ENCODE measurements at places on chromosomes 2 and 18.

GRCh38 chr2:217886720-217887309 lies 116.0 kb downstream of the TNS1 start:
- peak; percentile 66 for DNase-seq

- DNase-seq, result no peak
Measured at GRCh38 chr2:69969126-69969983, 7.9 kb upstream of the ASPRV1 start.

GRCh38 chr2:118609138-118609537 lies 238.3 kb downstream of the EN1 start:
- no peak for DNase-seq

- DNase-seq, result no peak
Measured at GRCh38 chr2:76444732-76445131, 734.0 kb upstream of the GCFC2 start.

DNA sequence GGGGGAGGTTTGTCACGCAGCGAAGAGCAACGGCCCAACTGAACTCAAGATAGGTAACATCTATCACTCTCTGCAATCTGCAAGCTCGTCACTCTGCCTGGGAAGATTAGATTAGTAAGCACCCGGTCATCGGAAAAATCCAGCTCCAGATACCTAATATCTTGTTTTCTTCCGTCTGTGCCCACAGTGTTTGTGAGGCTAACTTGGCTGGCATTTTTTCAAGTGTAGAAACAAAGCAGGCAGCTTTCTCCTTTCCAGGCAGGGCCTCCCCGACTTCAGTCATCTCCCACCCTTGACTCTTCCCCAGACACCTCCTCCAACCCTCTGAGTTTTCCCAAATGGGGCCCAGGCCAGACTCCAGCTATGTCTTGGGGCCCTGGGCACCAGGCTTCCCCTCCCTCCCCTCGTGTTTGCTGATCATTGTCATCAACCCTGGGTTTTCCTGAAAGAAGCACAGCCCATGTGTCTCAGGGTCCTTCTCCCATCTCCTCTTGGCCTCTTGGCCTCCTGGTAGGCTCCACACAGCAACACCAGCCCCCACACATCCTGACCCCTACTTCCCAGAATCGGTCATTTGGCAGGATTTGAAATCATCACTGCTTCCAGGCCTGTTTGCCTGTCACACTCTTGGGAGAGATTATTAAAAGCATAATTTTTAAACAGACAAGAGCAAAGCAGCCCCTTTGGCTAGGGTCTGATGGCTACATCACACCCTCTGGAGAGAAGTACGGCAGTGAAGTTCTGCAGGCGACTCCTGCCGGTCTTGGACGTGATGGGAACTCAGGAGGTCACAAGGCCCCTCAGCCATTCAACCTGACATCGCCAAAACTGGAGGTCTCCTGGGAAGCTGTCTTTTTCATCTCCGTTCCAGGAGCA lies 144.9 kb upstream of the ID2 start:
- DNase-seq, result no peak

DNA sequence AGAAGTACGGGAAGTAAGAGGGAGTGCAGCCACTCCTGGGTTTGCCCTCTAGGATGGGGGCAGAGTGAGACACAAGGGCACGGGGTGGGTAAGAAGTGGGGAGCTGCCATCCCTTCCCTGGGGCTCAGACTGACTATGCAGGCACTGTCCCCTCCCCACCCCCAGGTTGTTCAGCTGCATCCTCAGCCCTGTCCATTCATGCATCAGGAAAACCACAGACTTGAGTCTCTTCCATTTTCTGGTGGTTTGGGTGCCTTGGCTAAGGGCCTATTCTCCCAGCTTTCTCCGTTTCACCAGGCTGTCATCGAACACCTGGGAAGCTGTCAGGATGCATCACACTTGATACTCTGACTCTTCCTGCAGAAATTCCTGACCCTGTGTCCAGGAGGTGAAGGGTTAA lies 111.9 kb downstream of the TFCP2L1 start:
- no peak for DNase-seq

- no peak for DNase-seq
Measured at GRCh38 chr18:41732356-41732755, 222.7 kb upstream of the PIK3C3 start.

DNA sequence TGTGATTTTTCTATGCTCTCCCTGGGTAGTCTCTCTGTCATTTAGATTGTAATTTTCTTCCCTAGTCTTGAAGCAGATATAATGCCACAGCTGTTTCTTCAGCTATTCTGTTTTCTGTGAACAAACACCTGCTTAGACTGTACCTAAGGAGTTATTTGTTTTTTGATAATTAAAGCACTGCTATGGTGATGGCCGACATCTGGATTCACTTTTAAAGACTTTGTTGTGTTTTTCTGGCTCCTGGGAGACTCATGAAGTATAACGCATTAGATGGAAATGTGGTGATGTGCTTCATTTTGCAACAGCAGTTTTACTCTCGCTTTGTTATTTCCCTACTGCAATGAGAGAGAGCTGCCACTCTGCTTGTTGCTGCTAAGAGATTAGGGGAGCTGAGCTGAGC lies 15.7 kb upstream of the C2orf69 start:
- DNase-seq, result no peak

GRCh38 chr2:186968277-186968676 lies 119.3 kb upstream of the ZSWIM2 start:
- no peak for DNase-seq

DNA sequence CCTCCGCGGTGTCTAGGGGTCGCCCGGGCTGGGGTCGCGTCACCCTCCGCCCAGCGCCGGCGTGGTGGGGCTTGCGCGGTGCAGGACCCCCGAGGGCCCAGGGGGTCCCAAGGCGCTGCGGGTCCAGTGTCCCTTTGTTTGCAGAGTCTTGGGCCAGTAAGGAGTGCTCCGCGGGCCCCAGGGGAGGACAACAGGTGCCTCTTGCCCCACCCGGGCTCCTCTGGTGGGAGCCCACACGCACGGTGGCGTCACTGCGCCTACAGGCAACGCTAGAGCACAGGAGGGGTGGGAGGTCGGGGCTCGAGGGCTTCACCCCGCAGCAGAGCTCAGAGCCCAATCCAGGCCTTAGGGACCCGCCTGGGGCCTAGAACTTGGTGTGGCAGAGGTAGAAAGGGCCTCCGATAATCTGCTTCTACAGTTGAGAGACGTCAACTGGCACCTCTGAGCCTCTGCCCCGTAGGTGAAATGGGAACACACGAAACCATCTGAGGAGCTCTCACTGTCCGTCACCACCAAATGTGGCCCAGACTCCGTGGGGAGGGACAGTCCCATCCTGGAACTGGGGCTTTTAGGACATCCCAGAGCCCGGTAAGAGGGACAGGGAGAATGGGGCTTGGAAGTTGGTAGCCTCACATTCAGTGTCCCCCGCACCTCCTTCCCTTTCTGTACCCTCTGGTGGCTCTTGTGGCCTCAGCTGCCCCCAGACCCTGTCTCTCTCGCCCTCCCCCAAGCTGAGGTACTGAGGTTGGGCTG lies 1.4 kb downstream of the ARID5A start:
- DNase-seq, result peak; percentile 64

DNA sequence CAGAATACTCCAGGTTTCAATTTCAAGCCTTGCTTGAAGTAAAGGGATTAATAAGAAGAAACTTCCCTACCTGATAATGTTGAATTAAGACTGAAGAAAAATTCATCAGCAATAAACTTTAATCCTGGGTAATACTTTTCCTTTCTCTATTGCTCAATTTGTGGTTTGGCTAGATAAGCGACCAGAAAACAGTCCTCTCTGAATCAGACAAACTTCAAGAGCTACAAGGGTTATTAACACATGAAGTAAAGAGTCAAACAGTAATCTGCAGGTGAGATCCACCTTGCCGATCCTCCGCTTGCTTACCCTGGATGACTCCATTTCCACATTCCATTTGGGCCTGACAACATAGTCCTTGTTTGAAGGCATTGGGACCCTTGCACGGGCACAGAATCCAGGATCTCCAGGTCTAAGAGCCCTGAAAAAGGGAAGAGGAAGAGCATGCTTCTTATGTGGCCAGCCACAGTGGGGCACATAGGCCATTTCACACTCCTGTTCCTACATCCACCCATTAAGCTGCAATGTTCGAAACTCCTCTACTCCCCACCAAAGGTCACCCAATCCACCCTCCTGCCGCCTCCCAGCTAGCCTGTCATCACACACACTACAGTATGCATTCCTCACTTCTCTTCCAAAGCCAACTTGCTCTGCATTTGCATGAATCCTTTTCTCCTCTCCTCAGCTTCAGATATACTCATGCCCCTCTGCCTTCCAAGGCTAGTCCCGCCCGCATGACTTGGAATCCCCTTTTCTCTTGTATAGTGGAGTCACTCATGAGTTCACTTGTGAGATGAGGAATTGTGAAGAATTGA lies 39.8 kb downstream of the IWS1 start:
- no peak for DNase-seq

DNA sequence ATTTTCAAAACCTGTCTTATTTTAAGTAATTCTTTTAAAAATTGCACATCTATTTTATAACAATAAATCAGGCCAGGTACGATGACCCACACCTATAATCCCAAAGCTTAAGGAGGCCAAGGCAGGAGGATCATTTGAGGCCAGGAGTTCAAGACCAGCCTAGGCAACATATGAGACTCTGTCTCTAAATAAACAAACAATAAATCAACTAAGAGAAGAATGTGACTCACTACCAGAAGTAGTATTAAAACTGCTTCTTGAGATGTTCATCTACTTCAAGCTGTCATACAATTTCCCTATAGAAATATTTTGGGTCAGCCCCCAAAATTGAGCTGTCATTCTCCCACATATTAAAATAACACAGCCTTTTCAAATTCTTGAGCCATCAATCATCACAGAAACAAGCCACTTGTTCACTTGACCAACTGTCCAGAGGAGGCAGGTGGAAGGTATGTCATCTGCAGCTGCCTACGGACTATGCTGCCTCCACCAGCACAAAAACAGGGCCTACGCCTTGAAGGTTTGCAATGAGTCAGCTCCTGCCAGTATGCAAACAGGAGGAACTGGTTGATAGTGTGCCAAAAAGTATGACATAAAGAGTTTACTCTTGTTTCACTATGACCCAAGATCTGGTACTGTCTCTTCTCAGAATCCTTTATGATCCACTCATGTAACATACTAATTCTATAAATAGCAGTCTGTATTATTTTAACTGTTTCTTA lies 33.6 kb downstream of the KIDINS220 start:
- no peak for DNase-seq

GRCh38 chr2:30235859-30236535 lies 4.7 kb downstream of the LBH start:
- peak; percentile 65 for DNase-seq

- DNase-seq, result no peak
Measured at GRCh38 chr2:95323347-95324155, 26.4 kb downstream of the KCNIP3 start.

DNA sequence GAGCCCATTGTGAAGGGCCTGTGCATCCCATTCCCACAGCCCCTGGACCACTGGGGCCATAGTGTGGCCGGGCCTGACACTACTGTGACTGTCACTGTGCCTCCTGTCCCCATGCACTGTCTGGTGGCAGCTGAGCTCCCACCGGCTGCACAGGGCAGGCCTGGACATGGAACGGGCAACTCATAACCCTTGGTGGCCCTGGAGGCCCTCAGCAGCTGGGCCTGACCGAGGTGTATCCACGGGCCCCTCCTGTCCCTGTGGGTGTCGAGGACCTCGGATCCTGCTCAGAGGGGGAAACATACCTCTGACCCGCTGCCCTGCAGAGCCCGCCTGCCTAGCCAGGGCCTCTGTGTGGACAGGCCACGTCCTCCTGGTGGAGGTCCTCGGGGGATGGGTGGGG lies 7.8 kb upstream of the GAL3ST2 start:
- DNase-seq, result no peak

- DNase-seq, result no peak
Measured at GRCh38 chr2:68417926-68418325, 49.2 kb downstream of the FBXO48 start.

GRCh38 chr2:196415384-196415783 lies 224.1 kb upstream of the CCDC150 start:
- no peak for DNase-seq

DNA sequence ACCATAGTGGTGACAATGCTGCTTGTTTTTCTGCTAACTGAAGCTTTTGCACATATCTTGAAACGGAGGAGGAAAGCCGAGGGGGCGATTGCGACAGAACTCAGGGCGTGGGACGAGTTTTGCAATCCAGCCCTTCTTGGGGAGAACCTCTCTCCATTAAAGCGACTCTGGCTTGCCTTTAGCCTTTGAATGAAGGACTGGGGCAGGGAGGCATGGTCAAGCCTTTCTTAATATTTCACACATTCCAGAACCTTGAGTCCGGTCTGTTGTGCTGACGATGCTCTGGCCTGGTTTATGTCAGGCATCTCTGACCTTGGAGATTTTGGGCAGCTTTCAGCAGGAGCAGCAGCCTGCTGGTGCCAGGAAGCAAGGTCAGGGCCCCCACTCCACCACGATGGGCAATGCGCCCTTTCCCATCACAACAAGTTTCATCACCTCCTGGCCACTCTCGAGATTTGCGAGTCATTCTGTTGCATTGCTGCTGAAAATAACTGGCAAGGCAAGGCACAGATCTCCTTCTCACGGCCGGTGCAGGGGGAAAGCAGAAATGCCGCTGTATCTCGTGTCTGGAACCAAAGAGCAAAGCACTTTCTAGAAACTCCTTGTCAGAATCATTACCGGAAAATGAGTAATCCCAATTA lies 10.8 kb downstream of the EMILIN2 start:
- no peak for DNase-seq

DNA sequence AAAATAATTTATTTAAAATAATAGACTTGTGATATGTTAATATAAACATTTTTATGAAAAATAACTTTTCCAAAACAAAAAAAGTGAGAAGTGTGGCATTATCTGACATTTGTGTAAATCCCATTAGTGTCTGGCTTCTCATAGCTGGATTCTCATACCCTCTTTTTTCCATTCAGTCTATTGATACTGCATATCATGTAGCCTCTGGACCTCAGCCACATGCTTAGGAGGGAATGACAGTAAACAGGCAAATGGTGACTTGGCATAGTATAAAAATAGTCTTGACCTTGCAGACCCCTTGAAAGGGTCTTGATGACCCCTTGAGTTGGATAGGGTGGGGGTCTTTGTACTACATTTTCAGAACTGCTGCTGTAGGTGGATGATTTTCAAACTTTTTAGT lies 29.2 kb downstream of the GALNT1 start:
- DNase-seq, result no peak

DNA sequence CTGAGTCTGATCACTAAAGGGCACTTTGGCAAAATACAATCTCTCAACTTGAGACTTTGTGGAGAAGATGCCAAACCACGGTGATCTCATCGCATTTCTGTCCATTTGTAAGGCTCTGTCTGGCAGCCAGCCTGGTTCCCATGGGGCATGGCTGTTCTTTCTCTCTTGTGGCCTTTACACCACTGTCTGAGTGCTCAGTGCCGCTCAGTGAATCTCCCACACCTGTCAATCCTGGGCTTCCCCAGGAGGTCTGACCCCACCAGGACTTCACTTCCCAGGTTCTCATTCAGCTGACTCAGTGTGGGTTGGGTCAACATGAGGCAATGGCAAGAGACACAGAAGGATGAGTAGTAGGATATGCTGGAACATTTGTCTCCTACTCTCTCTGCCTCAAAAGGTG lies 96.8 kb upstream of the TRIB2 start:
- DNase-seq, result no peak
